ENCODE measurements at places on chromosomes 7 and 10.

GRCh38 chr10:46540412-46541016 is 15.9 kb downstream of the GPRIN2 start:
- no peak for DNase-seq

DNA sequence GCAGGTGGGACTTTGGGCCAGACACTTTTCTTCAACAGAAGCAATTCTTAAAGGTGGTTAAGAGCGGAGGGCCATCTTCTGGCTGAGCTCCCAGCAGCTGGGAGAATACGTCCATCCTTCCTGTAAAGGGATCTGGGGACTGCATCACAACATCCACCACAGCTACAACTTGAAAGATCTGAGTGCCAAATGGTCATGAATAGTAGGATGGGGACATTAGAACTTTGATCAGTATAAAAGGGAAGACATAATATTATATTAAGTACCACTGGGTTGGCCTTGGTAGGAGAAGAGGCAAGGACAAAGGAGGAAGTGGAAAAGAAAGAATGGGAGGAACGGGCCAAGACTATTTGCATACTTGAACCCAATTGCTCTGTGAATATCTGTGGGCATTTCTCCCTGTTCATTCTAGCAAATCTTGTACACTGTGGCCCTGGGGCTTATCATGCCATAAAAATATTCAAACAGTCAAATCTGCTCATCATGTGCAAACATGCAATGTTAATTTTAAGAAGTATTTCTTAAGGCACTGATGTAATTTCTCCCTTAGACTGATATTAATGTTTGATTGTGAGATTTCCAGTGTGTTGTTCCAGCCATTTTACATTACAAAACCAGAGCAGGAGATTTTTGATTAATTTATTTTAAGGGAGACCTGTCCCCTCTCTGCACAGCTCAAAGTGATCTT is 65.5 kb upstream of the CREB5 start:
- DNase-seq = no peak

DNA sequence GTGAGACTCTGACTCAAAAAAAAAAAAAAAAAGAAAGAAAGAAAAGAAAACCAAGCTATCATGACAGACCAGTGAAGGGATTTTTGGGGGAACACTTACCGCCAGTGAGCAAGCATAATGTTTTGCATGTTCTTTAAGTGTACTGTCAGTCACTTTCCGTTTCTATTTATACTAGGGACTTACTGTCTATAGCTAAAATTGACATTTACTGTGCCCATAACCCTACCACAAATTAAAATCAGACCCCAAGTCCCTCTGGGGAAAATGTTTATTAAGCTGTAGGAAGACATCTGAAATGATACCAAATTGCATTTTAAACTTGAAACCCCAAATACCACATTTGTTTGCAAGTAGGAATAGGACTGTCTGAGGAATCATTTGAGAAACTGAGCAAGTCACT is 252.8 kb downstream of the TRIL start:
- no peak for DNase-seq

DNA sequence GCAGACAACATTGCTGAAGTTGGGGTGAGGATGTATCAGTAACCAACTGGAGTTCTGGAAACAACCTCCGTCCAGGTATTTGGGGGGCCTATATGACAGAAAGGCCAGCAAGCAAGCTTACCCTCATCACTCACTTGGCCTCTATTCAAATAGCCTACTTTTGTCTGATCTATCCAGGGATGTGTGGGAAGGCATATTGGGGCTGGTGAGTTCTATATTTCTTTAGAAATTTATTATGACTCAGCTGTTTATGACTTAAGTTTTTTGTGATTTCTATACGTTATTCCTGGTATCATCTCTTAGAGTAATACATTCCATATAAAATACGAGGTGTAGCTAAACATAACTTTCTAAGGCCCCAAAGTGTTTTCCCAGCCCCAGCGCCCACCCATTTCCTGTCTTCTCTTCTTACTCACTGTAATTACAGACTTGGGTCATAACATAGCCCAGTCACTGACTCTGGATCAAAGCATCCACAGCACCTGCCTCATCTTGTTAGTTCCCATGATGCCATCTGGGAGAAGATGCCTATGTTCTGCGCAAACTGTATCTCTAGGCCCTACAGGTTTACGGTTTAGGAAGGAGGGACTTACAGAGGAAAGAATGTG is 18.1 kb downstream of the GARS1 start:
- no peak for DNase-seq

- DNase-seq = no peak
Measured at GRCh38 chr7:14954035-14954434, 51.5 kb upstream of the DGKB start.

DNA sequence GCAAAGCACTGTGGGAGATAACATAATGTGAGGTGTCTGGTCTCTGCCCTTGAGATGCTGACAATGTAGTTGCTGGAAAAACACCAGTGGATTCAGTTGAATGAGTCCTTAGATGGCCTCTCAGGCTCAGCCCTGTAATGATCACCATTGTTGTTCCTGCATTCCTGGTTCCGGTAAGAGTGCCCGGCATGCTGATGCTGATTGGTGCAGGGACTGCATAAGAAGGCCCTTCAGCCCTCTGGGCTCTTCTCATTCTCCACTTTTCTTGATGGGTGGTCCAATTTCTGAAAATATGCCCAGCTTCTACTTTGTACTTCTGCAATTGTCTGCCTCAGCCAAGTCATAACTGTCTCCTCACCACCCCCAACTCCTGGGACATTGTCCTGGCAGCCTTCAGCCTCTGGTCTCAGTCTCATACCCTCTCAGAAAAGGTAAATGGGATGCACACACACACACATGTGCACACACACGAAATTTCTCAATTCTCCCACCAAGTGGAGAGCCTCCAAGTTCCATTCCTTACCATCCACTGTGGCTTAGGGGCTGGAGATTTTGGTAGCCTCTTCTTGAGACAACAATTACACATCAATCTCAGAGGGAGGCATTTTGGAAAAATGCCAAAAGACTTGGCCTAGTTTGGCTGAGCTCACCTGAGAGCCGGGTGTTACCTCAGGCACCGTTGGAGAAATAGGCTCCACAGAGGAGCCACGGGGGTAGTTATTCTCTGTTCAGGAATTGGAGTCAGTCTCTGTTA is 314.9 kb downstream of the RPS24 start:
- DNase-seq = no peak
